ENCODE measurements at places on chromosomes 5 and 9. TPM values are rescaled to one million over a fixed set of nuclear protein-coding genes. Genes with fewer than 3 reads are reported as not detected.

Gene FBXO10
- total RNA-seq, result 13.2 TPM

DNA sequence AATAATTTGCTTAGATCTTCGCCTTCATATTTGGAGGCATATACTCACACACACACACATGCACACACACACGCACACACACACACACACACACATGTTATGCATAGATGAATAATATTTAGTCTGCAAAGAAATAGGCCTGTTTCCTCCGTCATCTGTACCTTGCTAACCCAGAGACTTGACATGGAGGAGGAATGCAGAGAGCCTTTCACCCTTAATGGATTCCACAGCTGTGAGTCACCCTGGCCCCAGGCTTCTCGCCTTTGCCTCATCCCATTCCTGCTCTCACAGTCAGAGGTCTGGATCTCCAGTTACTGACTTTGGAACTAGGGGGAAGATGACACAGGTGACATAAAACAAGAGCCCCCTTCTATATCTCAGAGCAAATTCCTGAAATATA is 29.7 kb downstream of the ZNF462 start:
- no peak for DNase-seq

DNA sequence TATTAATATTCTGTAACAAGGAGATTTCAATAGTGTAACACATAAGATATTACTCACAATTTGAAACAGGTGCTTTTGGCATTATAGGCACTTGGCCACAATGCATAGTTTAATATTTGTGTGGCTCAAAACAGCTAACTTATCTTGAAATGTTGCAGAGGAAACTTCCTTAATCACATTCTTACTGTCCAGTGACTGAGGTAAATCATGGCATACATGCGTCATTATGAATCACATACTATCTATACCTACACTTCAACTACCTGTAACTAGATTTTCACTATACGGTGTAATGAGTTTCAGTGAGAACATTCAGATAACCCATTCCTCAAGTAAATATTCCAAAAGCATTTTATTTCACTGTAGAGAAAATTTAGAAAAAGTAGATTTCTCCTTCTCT is 218.8 kb downstream of the PDE4D start:
- no peak for DNase-seq

Gene TNFSF15
- total RNA-seq, result 0.26 TPM

DNA sequence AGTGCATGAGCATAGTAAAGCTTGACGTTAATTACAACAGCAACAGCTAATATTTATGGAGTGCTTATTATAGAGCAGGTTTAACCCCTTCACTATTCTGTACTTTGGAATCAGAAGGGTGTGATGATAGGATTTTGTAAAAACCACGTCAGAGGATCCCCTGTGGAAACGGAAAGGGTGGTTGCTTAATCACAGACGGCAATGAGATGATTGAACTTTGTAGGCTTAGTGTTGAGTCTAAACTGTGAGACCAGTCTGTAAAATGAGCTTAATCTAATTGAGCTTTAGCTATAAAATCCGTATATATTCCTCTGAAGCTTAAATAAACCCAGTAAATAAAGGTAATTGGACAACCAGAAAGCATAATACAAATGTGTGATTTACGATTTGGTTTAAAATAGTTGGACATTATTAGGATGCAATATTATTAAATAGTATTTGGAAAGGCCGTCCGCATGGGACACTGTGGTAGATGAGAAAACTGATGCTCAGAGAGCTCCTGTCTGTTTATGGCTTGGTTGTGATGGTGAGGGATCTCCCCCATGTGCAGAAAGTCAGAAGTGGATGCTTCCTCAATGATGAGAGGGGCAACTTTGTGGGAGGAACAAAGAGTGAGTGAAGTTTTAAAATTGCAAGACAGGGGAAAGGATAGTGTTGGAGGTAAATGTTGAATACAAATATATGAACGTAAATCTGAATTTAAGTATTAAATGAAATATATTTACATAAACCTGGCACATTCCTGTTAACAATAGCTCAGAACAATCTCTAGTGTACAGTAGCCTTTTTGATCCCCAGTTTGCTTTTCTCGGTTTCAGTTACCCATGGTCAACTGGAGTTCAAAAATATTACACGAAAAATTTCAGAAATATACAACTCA is 23.4 kb upstream of the SCGB3A2 start:
- DNase-seq, result no peak

DNA sequence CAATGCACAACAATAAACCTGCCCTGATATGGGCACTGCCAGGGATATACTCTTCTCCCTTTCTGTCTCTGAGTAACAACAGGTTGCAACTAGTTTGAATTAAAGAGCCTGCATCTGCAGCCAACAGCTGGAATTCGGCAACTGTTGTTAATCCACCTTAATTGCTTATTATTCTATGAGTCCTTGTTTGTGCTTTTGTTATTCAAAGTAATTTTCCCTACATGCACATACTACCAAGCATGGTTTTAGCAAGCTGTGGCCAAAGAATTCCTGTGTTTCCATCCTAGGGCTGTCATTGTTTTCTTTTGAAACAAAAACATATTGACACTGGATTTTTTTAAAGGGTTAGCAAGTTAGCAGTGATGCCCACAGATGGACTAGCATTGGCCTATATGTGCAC is 171.5 kb downstream of the EFNA5 start:
- DNase-seq, result no peak

GRCh38 chr5:137374110-137374714 is 124.9 kb downstream of the SPOCK1 start:
- DNase-seq, result no peak

Gene SPATA31C1
- not detected for total RNA-seq

DNA sequence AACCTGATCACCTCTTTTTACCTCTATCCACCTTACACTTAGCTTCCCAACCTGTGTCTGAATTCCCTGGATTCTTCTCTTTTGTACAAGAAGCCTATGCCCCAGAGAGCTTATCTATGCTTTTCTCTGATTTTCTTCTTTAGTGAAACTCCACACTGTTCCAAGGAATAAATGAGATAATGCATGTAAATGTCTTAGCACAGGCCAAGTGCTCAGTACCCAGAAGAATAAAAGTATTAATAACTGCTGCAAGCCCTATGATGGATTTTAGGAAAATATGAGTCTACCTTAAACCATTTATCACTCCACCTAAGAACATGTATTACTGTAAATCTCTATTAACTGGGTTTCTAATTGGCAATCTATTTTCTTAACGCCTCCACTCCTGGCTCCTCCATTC is 168.5 kb upstream of the TNC start:
- DNase-seq, result no peak

Gene HDAC3
- total RNA-seq, result 63.8 TPM

DNA sequence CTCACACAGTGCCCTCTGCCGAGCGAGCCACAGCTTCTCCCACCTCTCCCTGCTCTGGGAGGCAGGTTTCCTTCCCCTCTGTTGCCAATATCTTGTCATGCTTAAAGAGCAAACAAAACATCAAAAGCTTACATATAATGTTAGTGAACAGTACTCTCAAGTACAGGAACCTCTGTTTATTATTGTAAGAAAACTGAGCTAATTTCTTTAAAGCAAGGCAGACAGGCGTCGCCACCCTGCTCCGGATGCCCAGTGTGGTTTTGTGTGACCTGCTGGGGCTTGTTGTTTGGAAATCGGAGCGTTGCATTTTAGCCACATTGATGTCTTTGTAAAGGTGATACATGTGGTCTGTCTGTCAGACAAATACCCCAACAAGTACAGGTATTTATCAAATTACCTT is 401.4 kb upstream of the IRX1 start:
- DNase-seq, result no peak

DNA sequence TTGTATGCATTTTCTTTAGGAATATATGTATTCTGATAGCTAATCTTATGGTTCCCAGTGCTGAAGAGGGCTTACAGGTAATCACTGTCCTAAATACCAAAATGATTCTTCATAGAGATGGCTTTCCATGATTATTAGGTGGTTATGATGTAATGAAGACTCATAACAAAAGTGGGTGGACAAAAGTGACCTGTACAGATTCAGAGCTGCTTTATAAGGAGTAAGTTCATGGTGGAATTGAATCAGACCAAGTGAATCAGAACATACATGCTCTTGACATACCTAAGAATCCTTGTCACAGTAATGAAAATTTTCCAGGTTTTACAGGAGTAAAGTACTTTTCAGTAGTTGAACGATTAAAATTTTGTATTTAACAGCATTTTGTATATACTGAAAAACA is 105.6 kb downstream of the NIPBL start:
- no peak for DNase-seq

DNA sequence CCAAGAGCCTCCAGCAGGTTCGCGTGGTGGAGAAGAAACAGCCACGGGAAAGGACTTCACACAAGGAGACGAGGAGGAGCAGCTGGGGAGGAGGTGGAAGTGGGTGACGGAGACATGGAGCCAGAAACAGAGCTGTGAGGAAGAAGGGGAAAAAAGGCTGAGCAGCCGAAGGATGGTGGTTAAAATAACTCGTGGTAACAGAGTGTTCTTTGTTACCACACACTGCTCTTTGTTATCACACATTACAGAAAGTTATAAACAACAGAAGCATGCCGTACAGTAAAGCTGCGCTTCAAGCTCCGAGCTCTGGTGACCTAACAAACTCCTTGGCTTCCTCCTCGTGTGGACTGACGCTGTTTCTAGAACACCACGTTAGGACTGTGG is 215.4 kb downstream of the GLIS3 start:
- DNase-seq, result no peak

Gene PPP2CA
- 194 TPM for total RNA-seq

GRCh38 chr9:38263532-38263931 is 129.0 kb upstream of the ALDH1B1 start:
- no peak for DNase-seq

Gene NSG2
- 2.9 TPM for total RNA-seq

DNA sequence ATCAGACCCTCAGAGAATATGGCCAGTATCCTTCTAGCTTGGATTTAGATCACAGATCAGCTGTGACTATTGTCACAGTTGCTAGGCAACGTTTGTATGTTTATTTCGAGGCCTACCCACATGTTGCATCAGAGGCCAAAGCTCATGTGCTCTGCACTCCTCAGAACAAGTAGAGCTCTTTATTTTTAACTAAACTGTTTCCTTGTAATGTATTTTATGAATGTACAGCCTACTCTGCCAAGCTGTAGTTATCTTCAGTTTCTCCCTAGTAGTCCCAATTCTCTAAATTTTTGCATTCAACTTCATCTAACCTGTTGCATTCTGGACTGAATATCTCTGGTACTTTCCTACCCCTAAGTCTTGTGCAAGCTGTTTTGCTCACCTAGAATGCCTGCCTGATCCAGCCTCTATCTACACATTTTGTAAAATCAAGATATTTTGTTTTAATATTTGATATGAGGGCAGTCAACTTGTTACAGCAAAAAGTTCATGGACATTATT is 52.8 kb downstream of the CAST start:
- DNase-seq, result peak; percentile 79

- no peak for DNase-seq
These were observed 4.9 kb upstream of the PGGT1B start for GRCh38 chr5:115267617-115268016.

DNA sequence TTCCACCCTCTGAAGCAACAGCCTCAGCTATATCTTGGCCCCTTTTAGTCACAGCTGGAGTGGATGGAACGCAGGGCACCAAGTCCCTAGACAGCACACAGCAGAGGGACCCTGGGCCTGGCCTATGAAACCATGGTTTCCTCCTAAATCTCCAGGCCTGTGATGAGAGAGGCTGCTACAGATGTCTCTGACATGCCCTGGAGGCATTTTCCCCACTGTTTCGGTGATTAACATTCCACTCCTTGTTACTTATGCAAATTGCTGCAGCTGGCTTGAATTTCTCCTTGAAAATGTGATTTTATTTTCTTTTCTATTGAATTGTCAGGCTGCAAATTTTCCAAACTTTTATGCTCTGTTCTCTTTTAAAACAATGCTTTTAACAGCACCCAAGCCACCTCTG is 384.8 kb downstream of the PRR16 start:
- no peak for DNase-seq

Measured in body of pancreas (tissue), 4 donors.